ENCODE measurements at places on chromosomes 16 and 17.

GRCh38 chr17:67671493-67671892, 46.2 kb upstream of the NOL11 start:
- DNase-seq = no peak

DNA sequence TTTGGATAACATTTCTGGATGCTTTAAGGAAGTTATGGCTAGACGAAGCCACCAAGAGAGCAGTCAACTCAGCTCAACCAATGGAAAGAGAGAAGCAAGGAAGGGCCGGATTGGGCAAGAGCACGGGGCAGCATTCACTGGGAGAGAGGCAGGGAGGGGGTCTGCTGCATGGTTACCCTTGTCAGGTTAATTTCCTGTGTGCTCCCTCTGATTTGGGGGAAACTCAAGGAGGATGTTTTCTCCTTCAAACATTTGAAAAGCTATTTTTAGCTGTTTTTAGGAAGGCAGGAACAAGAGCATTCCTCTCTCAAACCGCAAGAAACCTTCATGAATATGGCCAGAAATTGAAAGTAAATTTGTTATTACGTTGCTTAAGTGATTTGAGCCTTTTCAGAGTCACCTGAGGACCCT, 118.5 kb upstream of the ZFHX3 start:
- peak; percentile 56 for DNase-seq

- no peak for DNase-seq
Observed at GRCh38 chr17:32141679-32142037, 644 bp upstream of the RHOT1 start.

GRCh38 chr17:30956764-30957374, 14.0 kb upstream of the RNF135 start:
- peak; percentile 29 for DNase-seq

GRCh38 chr16:19601083-19601976, 45.8 kb downstream of the VPS35L start:
- DNase-seq = peak; percentile 19

DNA sequence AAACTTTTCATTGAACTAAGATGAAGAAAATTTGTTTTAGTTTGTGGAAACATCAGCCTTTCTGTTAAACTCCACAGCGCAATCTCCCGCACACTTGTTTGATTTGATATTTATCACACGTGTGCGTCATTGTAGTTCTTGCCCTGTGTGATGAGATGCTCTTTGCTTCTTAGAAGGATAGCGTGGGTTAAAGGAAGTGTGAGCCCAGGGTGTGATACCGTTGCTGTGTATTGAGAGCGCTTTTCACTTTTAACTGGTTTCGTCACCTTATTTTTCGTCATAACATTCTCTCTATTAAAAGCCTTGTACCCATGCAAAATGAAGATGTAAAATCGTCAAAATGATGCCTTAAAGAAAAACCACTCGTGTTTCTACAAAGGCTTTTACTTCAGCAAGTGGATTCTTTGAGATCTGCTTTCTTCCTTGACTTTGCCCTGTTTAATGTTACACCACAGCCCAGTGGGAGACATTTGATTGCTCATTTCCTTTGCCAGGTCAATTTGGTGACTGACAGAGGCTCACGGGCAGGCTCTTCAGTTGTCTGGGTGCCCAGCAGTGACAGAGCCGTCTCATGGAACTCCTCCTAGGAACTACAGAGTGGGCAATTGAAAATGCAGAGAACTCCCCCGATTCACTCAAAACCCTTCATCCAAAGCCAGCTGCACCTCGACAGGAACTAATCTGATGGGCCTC, 61.1 kb downstream of the RPA1 start:
- no peak for DNase-seq

DNA sequence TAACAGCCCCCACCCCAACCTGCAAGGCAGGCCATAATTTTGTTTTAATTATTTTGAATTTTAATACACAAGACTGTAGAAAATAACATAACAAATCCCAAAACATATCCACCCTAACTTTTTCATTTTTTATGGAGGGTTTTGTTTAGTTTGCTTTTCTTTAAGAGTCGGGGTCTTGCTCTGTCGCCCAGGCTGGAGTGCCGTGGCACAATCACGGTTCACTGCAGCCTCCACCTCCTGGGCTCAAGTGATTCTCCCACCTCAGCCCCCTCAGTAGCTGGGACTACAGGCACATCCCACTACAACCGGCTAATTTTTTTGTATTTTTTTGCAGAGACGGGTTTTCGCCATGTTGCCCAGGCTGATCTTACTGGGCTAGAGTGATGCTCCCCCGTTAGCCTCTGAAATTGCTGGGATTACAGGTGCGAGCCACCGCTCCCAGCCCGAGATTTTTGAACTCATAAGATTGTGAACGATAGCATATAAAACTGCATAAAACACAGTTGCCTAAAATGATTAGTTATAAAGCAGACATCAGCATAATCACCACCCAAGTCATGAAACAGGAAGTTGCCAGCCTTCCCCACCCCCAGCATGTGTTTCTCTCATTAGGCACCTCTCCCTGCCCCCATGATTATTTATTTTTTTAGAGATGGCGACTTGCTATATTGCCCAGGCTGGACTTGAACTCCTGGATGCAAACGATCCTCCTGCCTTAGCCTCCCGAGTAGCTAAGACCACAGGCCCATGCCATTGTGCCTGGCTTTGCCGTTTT, 13.6 kb upstream of the DOC2B start:
- DNase-seq = no peak

- no peak for DNase-seq
Observed at GRCh38 chr17:45987706-45988105, 11.3 kb upstream of the STH start.

DNA sequence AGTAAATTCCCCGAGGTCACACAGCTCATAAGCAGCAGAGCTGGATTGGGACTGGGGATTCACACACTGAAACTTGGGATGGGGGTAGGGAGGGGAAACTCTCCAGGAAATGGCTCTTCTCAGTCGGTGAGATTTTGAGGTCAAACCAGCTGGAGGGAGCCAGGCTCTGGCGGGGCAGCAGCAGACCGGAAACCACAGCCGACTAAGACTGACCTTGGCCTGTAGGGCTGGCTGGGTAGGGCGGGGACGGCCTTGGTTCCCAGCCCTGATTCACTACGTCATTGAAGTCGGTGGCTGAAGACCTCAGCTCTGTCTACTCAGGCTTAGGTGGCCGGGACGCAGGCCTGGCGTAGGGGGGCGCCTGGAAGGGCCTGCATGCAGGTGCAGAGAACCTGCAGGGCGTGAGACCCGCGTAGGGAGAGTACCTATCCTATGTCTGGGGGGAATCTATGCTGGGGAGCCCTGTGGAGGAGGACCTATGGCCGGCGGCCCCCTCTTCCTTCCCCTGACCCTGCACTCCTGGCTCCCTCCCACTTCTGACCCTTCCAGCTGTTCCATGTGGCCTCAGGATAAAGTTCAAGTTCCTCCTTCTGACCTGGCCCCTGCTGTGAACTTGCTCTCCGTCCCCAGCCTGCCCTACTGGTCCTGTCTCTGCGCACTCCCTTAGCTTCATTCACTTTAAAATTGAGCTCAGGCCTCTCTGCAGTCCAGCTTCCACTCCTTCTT, 11.9 kb upstream of the SLC4A1 start:
- peak; percentile 44 for DNase-seq

Data from Kasumi-1 (cell line).